ENCODE measurements at places on chromosomes 5 and 9. TPM values are rescaled to one million over a fixed set of nuclear protein-coding genes. Genes with fewer than 3 reads are reported as not detected.

BTNL3 gene
- polyA plus RNA-seq = 0.11 TPM

LRRC8A gene
- 28.2 TPM for polyA plus RNA-seq

PCDHA9 gene
- polyA plus RNA-seq = 0.03 TPM

DNA sequence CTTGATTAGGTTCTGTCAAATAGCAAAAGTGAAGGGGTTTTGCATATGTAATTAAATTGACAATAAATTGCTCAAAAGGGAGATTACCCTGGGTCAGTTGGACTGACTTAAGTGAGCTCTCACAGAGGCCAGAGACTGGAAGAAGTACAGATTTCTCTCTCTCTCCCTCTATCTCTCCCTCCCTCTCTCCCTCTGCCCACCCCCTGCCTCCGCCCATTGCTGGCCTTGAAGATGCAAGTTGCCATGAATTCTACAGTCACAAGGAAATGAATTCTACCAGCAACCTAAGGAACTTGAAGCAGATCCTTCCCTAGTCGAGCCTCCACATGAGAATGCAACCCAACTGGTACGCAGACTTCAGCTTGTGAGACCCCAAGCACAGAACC lies 119.2 kb downstream of the LPAR1 start:
- DNase-seq = no peak

GRCh38 chr5:891117-891836 lies 1.3 kb downstream of the BRD9 start:
- DNase-seq = no peak

- no peak for DNase-seq
Measured at GRCh38 chr5:100479079-100479688, 56.0 kb upstream of the FAM174A start.

- DNase-seq = no peak
Measured at GRCh38 chr9:14515049-14515448, 178.2 kb downstream of the ZDHHC21 start.

Data from right renal cortex interstitium (tissue), 3 donors.